ENCODE measurements at places on chromosomes 7 and 10.

GRCh38 chr10:112779025-112779770 lies 170.8 kb upstream of the TCF7L2 start:
- no peak for DNase-seq

DNA sequence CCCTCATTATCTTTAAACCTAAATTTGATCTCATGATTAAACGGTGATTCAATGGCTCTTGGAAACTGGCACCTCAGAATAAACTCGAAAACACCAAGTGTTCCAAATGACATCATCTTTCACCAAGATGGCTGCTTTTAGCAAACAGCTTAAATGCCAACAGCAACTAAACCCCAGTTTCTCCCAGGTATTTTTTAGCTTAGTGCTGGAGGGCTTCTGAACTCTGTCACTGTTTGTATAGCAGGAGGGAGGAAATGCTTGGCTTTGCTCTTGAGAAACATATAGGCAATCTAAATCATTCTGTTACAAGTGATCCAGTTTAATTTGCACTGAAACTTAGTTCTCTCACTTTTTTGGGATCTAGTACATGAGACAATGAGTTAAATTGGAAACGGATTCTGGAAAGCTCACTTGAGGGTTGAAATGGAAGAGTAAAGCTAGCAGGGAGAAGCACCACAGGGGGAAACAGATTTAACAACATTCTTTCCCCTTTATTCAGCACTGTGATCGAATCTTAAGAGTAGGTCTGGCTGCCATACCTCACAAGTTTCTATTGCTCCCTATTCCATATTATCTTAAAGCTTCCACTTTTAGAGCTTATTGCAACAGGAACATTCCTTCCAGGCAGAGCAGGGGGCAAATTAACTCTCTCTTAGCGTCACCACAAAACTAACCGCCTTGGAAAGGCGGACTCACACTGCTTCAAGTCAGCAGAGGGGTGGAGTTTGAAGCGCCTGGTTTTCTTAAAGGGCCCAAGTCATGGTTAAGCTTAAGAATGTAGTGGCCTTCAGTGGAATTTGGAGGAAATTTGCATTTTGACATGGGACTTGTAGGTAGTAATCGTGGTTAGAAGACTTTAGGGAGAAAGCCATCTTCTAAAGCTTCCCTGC lies 1.8 kb upstream of the CCDC6 start:
- peak; percentile 38 for DNase-seq

GRCh38 chr7:139181404-139181803 lies 49.6 kb upstream of the UBN2 start:
- no peak for DNase-seq

GRCh38 chr7:131189488-131189887 lies 138.2 kb upstream of the MKLN1 start:
- DNase-seq: no peak

GRCh38 chr7:85186083-85186520 lies 754 bp downstream of the SEMA3D start:
- no peak for DNase-seq

- no peak for DNase-seq
Measured at GRCh38 chr10:112954974-112955581, 5.0 kb downstream of the TCF7L2 start.

- DNase-seq: no peak
Measured at GRCh38 chr7:94142281-94142680, 138.1 kb upstream of the BET1 start.

DNA sequence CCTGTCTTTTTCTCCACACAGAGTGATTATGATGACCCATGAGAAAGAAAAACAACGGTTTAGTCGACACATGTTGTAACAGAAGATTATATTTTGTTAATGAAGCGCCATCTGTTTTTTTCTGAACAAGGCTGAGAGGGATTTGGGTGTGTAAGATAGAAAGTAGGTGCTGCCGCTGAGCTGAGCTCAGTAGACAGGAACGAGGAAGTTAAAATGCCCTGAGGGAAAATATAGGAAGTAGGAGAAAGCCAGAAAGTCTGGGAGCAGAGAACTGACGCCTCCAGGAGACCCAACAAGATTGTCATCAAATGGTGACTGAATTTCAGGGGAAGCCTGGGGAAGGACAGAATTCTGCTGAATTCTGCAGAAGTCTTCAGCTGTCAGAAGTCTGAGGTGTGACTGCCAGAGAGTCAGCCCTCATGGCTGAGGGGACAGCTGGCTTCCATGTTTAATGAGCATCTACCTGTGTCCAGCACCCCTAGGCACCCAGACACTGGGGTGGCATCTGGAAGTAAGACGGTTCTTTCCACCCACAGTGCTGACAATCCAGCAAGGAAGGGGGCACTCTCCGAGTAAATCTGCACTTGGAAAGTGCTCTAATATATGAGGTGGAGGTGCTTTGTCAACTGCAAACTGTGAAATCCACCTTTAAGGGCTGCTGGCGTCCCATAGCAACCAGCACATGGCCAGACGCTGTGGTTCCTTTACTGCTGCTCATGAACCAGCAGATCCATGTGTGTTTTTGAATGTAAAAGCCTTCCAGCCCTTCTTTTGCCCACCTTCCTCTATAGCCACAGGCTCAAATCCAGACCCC lies 12.5 kb upstream of the TSPAN15 start:
- no peak for DNase-seq

- DNase-seq: no peak
Measured at GRCh38 chr7:48177271-48177670, 6.0 kb downstream of the ABCA13 start.

GRCh38 chr10:127873901-127874470 lies 18.8 kb downstream of the CLRN3 start:
- DNase-seq: no peak

DNA sequence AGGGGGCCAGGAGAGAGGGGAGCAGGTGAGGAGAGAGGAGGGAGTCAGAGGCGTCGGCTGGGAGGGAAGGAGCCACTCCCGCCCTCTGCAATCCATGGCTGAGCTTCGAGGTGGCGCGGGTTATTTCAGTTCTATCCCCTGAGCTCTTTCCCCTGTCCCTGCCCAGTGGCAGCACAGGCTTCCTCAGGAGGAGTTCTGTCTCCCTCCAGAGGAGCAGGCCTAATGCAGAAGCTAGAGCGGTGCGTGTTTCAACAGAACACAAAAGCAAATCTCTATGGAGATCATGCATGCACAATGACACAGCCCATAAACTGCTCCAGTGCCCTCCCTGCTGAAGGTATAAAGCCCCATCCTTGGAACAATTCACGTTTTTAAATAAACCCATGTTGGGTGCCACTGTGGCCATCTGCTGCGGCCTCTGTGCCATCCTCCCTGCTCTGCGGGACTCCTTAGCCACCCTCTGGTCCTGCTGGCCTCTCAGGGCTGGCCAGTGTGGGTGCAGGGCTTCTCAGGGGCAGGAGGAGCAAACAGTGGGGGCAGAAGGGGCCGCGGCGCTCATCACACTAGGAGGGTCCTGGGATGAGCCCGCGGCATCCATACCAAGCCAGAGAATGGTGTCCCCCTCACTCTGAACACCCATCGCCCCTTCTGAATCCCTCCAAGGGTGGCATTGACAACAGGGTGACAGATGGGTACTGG lies 192.6 kb upstream of the LYZL2 start:
- DNase-seq: no peak

GRCh38 chr7:17022920-17023319 lies 141.1 kb upstream of the AGR3 start:
- DNase-seq: no peak

- no peak for DNase-seq
Measured at GRCh38 chr7:31186202-31186601, 134.1 kb downstream of the ADCYAP1R1 start.

DNA sequence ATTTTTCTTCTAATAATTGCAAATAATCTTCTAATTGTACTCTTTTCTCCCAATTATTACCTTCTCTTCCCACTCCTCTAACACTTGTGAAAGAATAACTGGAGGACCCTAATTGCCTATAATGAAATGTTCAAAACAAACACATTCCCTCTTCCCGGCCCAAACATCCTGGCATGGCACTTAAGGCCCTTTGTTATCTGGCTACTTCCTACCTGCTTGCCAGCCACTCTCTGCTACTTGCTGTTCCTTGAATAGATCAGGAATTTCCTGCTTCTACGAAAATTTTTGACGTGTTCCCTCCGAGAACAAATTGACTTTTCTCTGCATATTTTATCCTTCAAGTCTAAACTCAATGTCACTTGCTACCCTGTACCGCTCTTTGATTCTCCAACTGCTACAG lies 56.1 kb upstream of the NOBOX start:
- no peak for DNase-seq

DNA sequence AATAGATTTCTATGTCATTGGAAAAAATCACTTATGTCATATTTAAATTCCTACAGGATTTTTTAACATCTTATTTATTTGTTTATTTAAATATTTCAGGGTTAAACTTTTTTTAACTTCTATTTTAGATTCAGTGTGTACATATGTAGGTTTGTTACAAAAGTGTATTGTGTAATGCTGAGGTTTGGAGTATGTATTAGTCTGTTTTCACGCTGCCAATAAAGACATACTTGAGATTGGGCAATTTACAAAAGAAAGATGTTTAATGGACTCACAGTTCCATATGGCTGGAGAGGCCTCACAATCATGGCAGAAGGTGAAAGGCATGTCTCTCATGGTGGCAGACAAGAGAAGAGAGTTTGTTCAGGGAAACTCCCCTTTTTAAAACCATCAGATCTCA lies 65.4 kb downstream of the MGAM2 start:
- no peak for DNase-seq

DNA sequence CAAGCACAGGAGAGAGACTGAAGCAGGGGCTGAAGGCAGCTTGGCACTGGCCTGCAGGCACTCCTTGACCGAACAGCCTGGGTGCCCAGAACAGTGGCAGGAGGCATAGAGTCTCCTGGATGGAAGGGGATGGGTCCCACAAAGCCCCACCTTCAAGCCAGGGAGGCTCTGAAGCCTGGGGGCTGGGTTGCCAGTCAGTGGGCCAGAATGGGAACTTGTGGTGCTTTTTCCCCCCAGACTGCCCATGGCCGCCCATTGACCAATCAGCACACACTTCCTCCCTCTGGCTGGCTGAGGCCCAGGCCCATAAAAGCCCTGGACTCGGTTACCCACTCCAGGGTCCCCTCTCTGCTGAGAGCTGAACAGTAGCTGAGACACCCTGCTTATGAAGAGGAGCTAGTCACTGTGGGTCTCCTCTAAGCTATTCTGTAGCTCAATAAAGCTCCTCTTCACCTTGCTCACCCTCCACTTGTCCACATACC lies 109.6 kb downstream of the ELAPOR2 start:
- no peak for DNase-seq

- DNase-seq: no peak
Measured at GRCh38 chr7:102285540-102286236, 980 bp upstream of the SH2B2 start.

DNA sequence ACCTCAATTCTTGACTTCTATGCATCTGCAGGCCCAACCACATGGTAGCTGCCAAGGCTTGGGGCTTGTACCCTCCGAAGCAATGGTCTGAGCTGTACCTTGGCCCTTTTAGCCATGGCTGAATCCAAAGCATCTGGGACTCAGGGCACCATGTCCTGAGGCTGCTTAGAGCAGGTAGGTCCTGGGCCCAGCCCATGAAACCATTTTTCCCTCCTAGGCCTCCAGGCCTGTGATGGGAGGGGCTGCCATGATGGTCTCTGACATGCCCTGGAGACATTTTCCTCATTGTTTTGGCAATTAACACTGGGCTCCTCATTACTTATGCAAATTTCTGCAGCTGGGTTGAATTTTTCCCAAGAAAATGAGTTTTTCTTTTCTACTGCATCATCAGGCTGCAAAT lies 417.8 kb upstream of the LRRN3 start:
- DNase-seq: no peak

GRCh38 chr10:113544392-113544791 lies 8.5 kb upstream of the HABP2 start:
- no peak for DNase-seq

GRCh38 chr7:140674356-140674800 lies 1.6 kb downstream of the ADCK2 start:
- DNase-seq: peak; percentile 85

- no peak for DNase-seq
Measured at GRCh38 chr10:129029851-129030602, 437.0 kb upstream of the MGMT start.

- DNase-seq: peak; percentile 36
Measured at GRCh38 chr7:23473844-23474093, 3.5 kb upstream of the IGF2BP3 start.

GRCh38 chr10:27482984-27483956 lies 20.8 kb upstream of the RAB18 start:
- no peak for DNase-seq

GRCh38 chr10:43370671-43371215 lies 693 bp upstream of the FXYD4 start:
- DNase-seq: no peak

GRCh38 chr7:116316838-116317628 lies 106.7 kb downstream of the TES start:
- DNase-seq: no peak

GRCh38 chr10:27253576-27253975 lies 13.0 kb upstream of the ACBD5 start:
- DNase-seq: no peak

DNA sequence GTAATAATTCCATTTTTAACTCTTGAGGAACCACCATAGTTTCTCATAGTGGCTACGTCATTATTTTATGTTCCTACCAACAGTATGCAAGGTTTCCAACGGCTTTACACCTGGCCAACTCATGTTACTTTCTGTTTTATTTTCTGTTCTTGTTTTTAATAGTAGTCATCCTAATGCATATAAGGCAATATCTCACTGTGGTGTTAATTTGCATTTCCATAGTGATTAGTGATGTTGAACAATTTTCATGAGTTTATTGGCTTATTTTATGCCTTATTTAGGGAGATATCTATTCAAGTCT lies 465.5 kb upstream of the KLF6 start:
- DNase-seq: no peak

- peak; percentile 11 for DNase-seq
Measured at GRCh38 chr7:12490107-12490688, 80.3 kb upstream of the SCIN start.

GRCh38 chr10:104331208-104331838 lies 6.9 kb downstream of the ITPRIP start:
- DNase-seq: no peak

DNA sequence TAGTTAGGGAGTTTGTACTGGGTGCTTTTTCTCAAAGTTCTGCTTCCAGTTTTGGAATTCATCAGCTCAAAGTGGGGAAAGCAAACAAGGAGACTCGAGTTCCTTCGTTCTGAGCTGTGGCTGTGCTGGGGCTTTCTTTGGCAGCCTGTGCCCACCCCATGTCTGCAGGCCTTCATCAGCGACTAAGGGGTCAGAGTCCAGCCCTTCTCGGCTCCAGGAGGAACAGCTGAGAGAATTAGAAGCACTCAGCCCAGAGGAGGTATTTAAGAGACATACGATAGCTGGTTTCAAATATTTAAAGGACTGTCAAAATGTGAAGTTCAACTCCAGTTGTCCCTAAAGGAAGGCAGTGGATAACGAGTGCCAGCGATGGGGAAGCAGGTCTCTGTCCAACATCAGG lies 41.3 kb downstream of the SH3PXD2A start:
- no peak for DNase-seq
